ENCODE measurements at places on chromosomes 7 and 10.

GRCh38 chr10:6346631-6347030 is 143.9 kb downstream of the PFKFB3 start:
- no peak for DNase-seq

- DNase-seq: peak; percentile 29
Measured at GRCh38 chr10:60114765-60115586, 208.6 kb upstream of the CCDC6 start.

GRCh38 chr7:22934473-22935065 is 79.4 kb downstream of the HYCC1 start:
- peak; percentile 69 for DNase-seq

DNA sequence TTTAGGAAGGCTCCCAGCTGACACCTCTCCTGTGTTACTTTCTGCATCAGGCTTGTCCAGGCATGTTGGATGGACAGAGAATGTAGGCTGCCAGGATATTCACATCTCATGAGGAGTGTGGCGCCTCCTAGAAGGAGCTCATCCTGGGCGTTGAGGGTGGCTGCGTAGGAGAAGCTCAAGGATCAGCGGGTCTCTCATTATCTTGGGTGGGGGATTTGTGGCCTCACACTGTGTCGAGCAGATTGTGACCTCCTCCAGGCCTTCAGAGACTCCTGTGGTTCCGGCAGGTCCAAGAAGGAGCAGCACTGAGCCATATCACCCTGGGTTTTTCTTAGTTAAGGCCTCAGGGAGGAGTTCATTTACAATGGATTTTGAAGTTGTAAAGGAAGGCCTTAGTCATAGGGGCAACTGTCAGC is 8.7 kb upstream of the COBL start:
- DNase-seq: no peak

DNA sequence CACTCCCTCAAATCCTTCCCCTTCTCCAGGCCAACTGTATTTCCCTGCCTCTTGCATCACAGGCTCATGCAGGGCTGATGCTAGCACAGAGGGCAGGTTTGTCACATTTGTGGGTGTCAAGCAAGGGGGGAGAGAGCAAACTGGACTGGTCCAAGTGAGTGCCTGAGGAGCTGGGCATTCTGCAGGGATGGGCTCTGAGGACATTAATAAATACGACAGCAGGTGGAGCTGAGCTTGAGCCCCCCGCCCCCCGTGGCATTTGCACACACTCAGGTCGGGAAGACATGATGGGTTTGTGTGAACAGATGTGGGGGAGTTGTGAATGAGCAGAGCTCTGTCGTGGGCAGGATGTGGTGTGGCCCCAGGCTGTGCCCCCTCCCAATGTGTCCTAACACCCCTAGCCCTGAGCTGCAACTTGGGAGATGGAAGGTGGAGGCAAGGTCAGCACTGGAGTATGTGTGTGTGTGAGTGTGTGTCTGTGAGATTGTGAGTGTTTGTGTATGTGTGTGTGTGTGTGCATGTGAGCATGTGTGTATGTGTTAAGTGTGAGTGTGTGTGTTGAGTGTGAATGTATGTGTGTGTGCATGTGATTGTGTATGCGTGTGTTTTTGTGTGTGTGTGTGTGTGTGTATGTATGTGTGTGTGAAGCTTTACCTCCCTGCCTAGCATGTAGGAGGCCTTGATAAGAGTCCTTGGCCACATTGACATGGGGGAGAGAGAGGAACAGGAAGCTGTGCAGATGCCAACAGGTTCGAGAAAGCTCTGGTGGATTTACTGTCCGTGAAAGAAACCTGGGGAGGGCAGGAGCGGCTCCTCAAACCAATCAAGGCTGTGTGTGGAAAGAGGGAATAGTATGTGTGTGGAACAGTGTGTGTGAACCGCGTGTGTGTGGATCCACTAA is 9.1 kb downstream of the RASSF4 start:
- no peak for DNase-seq

- DNase-seq: no peak
Measured at GRCh38 chr7:139091677-139091996, 17.9 kb downstream of the ZC3HAV1 start.

DNA sequence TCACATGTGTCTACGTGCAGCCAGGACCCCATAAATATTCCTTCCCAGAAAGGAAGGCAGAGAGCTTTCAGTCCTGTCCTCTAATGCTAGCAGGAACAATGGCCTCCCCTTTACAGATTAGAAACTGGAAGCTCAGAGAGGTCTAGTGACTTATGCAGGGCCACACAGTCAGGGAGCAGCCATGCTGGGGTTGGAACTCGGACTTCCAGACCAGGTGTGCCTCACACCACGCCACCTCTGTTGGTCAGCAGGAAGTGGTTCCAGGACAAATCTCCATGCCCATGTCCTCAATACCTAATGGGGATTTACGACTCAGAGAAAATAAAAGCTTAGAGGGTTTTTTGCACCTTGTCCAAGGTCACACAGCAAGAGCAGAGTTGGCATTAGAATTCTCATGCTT is 378.9 kb downstream of the RPS24 start:
- DNase-seq: no peak

GRCh38 chr7:8014399-8014798 is 45.8 kb downstream of the GLCCI1 start:
- no peak for DNase-seq

DNA sequence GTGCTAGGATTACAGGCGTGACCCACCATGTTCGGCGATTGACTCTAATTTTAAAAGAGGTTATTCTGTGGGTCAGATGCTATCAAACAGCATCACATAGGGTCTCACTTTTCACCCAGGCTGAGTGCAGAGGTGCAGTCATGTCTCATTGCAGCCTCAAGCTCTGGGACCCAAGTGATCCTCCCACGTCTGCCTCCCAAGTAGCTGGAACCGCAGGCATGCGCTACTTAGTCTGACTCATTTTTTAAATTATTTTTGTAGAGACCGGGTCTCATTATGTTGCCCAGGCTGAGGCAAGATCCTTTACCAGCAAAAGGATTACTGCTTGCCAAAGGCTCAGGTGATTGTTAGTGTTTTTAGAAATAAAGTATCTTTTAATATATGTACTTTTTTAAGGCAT is 42.9 kb upstream of the STOX1 start:
- no peak for DNase-seq

DNA sequence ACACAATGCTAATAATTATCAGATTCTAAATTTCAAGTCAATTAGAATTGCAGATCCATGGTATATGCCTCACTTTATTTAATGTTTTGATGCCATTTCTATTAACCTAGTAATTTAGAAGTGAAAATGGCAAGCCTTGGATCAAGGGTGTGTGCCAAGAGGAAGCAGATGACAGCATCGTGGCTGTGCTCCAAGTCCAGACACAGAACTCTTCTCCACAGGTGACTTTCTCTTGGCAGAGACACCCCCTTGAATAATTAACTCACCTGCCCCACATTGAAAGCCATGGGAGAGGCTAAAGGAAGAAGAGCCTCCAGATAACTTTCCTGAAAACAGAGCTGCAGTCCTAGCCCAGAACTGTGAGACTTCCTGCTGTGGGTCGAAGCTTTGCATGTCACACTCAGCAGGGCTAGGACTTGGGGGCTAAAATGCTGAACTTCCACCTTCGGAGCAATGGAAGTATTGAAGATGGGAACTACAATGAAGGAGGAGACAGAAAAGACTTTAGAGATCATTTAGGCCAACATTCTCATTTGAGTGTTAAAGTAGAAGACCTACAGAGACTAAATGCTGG is 996 bp upstream of the C10orf90 start:
- DNase-seq: no peak

- DNase-seq: no peak
Measured at GRCh38 chr7:100897772-100898454, 2.2 kb upstream of the ACHE start.

DNA sequence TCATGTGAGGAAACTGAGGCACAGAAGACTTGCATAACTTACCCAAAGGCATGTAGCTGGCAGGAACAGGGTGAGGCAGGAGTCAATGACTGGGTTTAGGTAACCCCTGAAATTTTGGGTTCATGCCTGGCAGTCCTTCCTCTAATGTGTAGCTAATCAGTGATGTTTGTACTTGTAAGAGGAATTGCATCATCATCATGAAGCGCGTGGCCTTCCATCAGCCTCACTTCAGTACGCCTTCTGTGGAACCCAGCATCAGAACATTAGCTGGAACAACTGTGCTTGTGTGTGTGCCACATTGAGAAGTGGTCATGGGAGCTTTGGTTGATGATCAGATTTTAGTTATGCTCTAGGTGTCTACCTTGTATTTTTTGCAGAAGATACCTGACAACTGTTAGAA is 18.2 kb upstream of the STMP1 start:
- DNase-seq: no peak
